ENCODE measurements at places on chromosomes 13 and 19. TPM values are rescaled to one million over a fixed set of nuclear protein-coding genes. Genes with fewer than 3 reads are reported as not detected.

GRCh38 chr19:3375221-3376090 lies 9.1 kb downstream of the NFIC start:
- H3K27ac ChIP-seq: no peak overlapping the region
- DNase-seq: no peak
- H3K36me3 ChIP-seq: no peaks in the 10 kb centered on the region
- H3K27me3 ChIP-seq: no peaks in the 10 kb centered on the region
- H3K4me1 ChIP-seq: no peaks in the 10 kb centered on the region

DNA sequence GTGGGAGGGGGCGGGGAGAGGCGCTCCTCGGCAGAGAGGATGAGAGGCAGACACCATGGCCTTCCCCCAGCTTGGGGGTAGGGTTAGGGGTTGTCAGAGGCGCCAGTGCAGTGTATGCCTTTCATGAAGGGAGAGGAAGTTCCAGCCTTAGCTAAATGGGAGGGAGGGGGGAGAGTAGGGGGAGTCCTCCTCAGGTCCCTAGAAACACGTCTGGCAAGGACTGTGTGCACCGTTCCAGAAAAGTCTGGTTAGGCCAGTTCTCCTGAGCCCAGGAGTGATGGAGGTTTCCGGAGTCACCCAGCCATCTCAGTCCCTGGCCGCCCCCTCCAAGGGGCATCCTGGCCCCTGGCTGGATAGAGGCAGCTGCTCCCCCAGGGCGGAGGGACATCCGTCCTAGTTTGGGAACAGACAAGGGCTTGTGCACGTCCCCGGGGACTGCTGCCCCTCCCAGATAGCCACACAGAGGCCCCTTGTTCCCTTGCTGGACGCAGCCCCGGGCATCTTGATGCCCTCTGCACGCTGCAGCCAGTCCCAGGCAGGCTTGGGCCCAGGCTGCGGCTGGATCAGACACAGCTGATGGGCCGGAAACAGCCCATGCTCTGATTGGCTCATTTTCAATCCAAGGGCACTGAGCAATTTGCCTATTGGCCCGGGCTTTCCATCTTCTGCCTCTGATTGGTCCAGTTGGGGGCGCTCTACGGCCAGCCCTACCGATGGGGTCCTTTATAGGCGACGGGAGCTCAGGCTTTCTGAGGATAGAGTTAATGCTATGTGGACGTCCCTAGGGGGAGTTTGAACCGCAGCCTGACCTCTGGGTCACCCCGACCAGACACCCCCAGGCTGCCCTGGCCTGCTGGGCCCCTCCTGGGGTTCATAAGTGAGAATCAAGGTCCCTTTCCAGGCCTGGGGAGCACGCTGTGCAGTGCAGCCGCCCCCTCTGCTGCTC lies 3.8 kb downstream of the S1PR2 start:
- peaks cover 10% of the 10 kb centered on the region for H3K4me1 ChIP-seq
- no peak overlapping the region for H3K27ac ChIP-seq
- no peaks in the 10 kb centered on the region for H3K27me3 ChIP-seq
- H3K4me3 ChIP-seq: no peak overlapping the region
- no peaks in the 10 kb centered on the region for H3K36me3 ChIP-seq

GRCh38 chr13:24293746-24294145 lies 15.6 kb upstream of the C1QTNF9 start:
- H3K36me3 ChIP-seq: peaks cover 18% of the 10 kb centered on the region
- no peak overlapping the region for H3K4me3 ChIP-seq
- H3K4me1 ChIP-seq: no peaks in the 10 kb centered on the region
- no peak for DNase-seq
- H3K27ac ChIP-seq: no peak overlapping the region

GRCh38 chr19:15378534-15379082 lies 979 bp downstream of the AKAP8 start:
- H3K36me3 ChIP-seq: peaks cover 13% of the 10 kb centered on the region
- H3K4me1 ChIP-seq: peaks cover 21% of the 10 kb centered on the region
- peak; percentile 43 for DNase-seq
- H3K27ac ChIP-seq: peak overlapping the region; percentile 70
- peak overlapping the region; percentile 88 for H3K4me3 ChIP-seq
- no peaks in the 10 kb centered on the region for H3K27me3 ChIP-seq

- no peak overlapping the region for H3K27ac ChIP-seq
- no peaks in the 10 kb centered on the region for H3K27me3 ChIP-seq
- H3K36me3 ChIP-seq: no peaks in the 10 kb centered on the region
- H3K4me3 ChIP-seq: no peak overlapping the region
- peaks cover 17% of the 10 kb centered on the region for H3K4me1 ChIP-seq
- DNase-seq: no peak
These were observed 325.9 kb downstream of the KLF12 start for GRCh38 chr13:73808318-73808717.

The CLEC17A gene
- total RNA-seq: not detected

The PPP1R12C gene
- total RNA-seq: 136 TPM

The RAB11B gene
- 43.6 TPM for total RNA-seq
